Stimulated activated CD4-positive, alpha-beta T cell treated with anti-CD3 and anti-CD28 coated beads, Interleukin-12 subunit alpha, Interleukin-12 subunit beta, amount 100 ng/mL, for 48 hours (primary cell): ENCODE measurements at places on chromosomes 1 and 21.

DNA sequence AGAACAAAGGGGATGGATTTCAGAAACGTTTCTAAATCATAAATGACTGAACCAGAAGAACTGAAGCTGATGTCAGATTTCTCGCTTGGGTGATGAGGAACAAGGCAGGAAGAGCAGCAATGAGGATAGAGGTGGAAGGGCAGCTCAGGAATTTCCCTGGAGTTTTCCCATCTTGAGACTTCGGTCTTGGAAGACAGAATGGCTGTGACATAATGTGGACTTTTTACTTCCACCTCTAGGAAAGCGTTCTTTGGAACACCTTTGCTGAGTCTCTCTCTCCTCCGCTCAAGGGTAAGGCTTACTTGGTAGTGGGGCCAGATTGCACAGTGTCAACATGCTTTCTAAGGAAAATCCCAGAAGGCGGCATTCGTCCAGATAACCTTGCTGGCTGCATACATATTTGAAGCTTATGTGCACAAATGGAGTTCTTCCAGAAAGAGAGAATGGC, 36.6 kb downstream of the DEGS1 start:
- no peak for DNase-seq

GRCh38 chr21:44332383-44332782, 6.8 kb downstream of the CFAP410 start:
- DNase-seq: no peak

- DNase-seq: no peak
Observed at GRCh38 chr21:34926803-34927467, 122.2 kb downstream of the RUNX1 start.

DNA sequence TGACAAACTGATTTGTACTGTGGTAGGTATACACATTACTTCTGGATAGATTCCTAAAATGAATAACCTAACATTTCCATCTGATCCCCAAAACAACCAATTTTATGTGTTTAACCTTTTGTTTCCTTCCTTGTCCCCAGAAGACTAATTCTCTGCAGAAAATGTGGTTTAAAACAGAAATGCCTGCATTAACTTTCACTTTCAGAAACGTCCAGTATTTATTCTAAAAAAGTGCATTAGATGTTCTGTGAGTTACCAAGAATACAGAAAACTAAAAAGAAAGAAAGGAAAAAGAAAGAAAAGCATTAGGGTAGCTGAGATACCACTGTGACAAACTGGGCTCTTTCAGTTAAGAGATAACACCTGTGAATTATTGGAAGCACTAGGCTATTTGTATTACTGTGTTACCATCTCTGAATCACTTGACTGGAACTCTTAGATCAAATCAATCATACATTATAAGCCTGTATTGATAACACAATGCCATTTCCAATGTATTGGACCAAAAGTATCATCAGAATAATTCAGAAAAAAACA, 177.7 kb downstream of the NCAM2 start:
- DNase-seq: no peak

DNA sequence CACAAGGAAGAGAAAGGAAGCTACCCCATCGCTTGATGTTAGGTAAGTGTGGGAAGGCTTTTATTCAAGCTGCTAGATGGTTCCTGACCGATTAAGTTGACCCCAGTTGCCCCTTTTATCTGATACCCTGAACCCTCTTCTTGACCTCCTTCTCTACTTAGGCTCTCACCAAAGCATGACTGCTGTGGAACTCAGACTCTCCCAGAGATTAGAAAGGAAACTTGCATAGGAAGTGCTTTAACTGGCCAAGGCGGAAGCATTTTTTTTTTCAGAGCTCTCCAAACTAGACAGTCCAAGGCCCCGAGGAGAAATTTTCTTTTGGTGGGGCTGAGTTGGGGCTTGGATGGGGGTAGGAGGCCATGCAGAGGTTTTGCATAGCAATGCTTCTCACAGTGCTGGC, 101.3 kb upstream of the USP24 start:
- DNase-seq: no peak

DNA sequence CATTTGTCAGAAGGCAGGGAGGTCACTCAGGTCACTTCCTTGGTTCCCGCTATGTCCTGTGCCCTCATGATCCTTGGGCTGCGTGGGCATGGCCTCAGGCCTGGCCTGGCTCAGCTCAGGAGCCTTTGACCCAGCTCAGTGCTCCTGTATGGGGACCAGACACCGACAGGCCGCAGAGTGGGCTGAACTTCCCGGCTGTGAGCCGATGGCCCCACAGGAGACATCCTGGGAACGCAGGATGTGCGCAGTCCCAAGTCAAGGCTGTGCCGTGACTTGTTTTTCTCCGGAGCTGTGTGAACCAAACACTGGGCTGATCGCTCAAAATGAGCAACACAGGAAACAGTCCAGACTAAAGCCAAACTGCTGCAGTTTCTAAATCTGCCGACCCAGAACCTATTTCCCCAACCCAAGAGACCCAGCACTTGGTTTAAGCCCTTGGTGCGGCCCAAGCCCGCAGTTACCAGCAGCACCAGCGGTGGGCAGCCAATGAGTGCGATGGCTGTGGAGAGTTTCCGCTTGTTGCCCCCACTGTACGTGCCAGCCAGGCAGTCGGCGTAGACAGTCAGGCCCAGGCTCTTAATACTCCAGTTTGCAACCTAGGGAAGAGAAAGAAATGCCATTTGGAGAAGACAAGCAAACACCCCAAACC, 92.3 kb upstream of the GCLM start:
- DNase-seq: no peak

DNA sequence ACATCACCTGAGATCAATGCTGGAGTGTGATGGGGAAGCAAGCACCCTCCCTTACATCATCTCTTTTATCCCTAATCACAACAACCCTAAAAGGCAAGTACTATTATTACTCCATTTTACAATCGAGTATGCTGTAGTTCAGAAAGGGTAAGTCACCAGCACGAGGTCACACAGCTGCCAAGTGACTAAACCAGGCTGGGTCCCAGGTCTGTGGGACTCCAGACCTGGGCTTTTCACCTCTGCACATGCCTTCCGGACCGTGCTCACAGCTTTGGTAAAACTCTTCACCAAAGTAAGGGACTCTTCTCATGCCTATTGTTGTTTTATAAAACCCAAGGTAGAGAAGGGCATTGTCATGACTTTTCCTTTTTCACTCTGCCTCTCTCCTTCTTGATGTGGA, 130.9 kb downstream of the DMRTB1 start:
- DNase-seq: no peak

GRCh38 chr1:212479188-212479587, 46.5 kb downstream of the NENF start:
- DNase-seq: no peak

DNA sequence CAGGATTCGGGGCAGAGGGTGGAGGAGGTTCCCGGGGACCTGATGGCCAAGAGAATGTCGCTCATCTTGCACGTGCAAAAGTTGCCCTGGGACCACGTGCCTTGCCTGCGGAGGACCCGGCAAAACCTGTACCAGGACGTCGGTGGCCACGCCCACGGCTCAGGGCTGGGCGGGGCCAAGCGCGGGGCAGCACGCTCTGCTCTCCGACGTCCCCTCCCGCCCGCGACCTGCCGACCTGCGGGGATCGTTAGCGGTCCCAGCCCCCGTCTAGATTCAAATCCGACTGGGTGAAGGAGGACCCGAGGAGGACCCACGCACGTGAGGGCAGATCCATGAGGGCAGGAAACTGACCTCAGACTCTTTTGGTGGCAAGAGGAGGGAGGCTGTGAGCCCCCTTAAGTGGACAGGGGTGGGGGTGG, at the start of gene C1orf167:
Gene C1orf167 (plus strand): TSS at position 206 of the 419 bp plus-strand sequence. CDS start 2,208 bp downstream, outside the sequence.
- DNase-seq: peak; percentile 7

- no peak for DNase-seq
Observed at GRCh38 chr1:43867976-43868740, 65.4 kb upstream of the ARTN start.

DNA sequence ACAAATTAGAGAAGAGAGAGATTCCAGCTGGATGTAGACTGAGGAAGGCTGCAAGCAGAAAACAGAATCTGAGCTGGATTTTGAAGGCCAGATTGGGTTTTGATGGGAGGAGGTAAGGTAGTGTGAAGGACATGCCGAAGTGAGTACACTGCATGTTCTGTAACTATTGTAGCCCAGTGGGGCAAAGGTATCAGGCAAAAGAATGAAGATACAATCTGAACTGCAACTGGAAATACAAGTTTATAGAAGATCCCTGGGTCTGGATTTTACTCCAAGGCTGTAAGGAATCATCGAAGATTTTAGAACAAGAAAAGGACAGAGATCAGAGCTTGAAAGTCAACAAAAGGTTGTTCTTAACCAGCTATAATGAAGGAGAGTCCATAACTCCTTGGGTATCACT, 382.0 kb downstream of the KCNH1 start:
- no peak for DNase-seq

- no peak for DNase-seq
Observed at GRCh38 chr1:169928438-169929209, 34.9 kb upstream of the SCYL3 start.

- DNase-seq: no peak
Observed at GRCh38 chr1:205500240-205501233, 3.9 kb upstream of the CDK18 start.

GRCh38 chr1:61130338-61131000, 48.1 kb downstream of the NFIA start:
- no peak for DNase-seq

DNA sequence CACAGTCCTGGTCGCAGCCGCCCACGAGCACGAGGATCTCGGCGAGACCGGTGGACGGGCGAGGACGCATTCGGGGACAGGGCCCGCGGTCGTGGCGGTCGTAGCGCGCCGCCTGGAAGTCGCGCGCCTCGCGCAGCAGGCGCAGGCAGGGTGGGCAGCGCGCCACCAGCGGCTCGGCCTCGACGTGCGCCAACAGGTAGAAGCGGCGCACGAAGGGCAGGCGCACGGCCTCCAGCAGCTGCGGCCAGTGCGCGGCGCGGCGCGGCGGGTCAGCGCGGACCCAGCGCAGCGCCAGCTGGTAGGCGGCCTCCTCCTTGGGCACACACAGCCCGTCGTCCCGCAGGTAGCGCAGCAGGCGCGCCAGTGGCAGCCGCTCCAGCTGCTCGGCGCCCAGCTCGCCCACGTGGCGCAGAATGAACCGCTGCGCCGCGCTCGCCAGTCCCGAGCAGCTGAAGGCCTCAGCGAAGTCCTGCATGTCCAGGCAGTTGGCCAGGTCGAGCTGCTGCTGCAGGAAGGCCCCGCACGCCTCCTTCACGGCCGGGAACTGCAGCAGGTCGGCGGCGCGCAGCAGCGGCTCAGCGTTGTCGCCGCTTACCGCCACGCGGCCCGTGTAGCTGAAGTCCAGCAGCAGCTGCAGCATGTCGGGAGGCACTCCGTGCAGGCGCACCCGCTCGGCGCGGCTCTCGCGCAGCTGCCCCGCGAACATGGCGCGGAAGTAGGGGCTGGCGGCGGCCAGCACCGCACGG, 573 bp downstream of the KLHL21 start:
- no peak for DNase-seq
